IPS DF 6.9 (cell line): ENCODE measurements at places on chromosomes 2 and 18.

DNA sequence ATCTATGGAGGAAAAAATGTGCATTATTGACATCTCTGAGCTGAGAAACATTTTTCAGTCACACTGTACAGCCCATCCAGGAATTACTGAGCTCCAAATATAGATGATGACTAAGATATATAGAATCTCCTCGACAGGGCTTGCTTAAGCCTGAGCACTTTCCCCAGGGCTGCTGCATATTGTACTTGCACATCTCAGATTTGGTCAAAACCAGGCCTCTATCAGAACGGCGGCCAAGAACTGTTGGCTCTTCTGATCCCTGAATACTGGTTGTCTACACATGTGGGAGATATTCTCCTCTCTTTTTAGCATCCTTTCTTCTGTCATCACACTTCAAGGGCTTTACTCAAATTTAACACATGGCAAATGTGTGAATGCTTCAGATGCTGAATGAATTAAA is 201.5 kb upstream of the SLC35G4 start:
- H3K27ac ChIP-seq, result no peak overlapping the region
- no peaks in the 10 kb centered on the region for H3K27me3 ChIP-seq
- no peak overlapping the region for H3K4me3 ChIP-seq
- H3K4me1 ChIP-seq, result no peaks in the 10 kb centered on the region

- no peaks in the 10 kb centered on the region for H3K36me3 ChIP-seq
- no peak for DNase-seq
- H3K27ac ChIP-seq, result no peak overlapping the region
These were observed 147.3 kb upstream of the NRP2 start for GRCh38 chr2:205535001-205535400.

GRCh38 chr2:199810422-199811171 is 40.4 kb downstream of the FTCDNL1 start:
- no peak overlapping the region for H3K4me3 ChIP-seq
- H3K4me1 ChIP-seq, result no peaks in the 10 kb centered on the region
- DNase-seq, result no peak

- no peak overlapping the region for H3K4me3 ChIP-seq
- H3K36me3 ChIP-seq, result no peaks in the 10 kb centered on the region
- no peak overlapping the region for H3K27ac ChIP-seq
- DNase-seq, result no peak
These were observed 14.7 kb downstream of the CPLX4 start for GRCh38 chr18:59303656-59304195.

DNA sequence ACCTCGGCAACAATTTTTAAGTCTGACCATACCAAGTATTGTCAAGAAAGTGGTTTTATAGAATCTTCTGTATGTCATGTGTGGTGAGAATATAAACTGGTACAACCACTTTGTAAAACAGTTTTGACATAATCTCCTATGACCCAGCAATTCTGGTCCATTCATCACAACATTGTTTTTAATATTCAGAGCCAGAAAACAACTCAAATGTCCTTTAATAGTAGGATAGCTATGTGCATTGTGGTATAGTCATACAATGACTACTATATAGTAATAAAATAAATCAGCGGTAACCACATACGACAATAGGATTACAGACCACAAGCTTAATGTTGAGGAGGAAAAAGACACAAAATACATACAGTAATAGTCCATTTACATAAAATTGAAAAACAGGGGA is 175.2 kb upstream of the SPATS2L start:
- H3K27me3 ChIP-seq, result no peaks in the 10 kb centered on the region; the same call in 1 of the 2 replicates
- H3K36me3 ChIP-seq, result no peaks in the 10 kb centered on the region
- H3K27ac ChIP-seq, result no peak overlapping the region
- peaks cover 3% of the 10 kb centered on the region for H3K4me1 ChIP-seq
- no peak overlapping the region for H3K4me3 ChIP-seq
- no peak for DNase-seq
